ENCODE measurements at places on chromosomes 12 and 14.
A peak's percentile ranks its signal among the peaks of the same experiment; 100 is the strongest.

GRCh38 chr12:107282628-107283027 is 189.3 kb upstream of the CRY1 start:
- DNase-seq = no peak

GRCh38 chr12:127363392-127363791 is 903.6 kb upstream of the TMEM132C start:
- peak; percentile 5 for DNase-seq

DNA sequence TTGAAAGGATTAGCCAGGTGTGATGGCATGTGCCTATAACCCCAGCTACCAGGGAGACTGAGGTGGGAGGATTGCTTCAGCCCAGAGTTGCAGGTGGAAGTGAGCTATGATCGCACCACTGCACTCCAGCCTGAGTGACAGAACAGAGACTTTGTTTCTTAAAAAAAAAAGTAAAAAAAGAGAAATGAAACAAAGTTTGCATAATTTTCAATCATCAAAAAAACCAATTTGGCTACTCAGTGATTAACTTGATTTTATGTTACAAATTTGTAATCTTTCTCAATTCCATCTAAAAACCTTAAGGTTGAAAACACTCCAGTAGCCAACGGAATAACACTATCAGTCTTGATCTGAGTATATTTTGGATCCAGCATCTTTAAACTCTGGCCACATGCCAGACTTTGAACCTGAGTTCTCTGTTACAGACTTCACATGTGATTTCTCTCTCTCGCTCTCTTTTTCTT is 12.6 kb upstream of the DENND5B start:
- DNase-seq = no peak

DNA sequence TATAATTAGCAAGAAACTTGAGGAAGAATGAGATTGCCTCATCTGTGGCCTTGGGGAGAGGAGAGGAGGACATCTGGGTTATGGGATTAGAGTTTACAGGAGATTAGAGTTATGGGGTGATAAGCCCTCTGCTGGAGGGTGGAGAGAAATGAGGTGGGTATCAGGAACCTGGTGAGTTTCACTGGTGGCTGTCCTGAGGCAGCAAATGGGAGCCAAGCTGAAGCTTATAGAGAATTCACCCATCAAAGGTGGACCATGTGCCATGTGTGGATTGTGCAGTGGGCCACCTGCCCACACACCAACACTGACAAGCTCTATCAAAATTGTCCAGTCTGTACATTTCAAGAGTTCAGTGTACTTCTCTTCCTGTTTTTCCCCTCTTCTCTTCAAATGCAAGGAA is 135.3 kb downstream of the AEBP2 start:
- DNase-seq = no peak

DNA sequence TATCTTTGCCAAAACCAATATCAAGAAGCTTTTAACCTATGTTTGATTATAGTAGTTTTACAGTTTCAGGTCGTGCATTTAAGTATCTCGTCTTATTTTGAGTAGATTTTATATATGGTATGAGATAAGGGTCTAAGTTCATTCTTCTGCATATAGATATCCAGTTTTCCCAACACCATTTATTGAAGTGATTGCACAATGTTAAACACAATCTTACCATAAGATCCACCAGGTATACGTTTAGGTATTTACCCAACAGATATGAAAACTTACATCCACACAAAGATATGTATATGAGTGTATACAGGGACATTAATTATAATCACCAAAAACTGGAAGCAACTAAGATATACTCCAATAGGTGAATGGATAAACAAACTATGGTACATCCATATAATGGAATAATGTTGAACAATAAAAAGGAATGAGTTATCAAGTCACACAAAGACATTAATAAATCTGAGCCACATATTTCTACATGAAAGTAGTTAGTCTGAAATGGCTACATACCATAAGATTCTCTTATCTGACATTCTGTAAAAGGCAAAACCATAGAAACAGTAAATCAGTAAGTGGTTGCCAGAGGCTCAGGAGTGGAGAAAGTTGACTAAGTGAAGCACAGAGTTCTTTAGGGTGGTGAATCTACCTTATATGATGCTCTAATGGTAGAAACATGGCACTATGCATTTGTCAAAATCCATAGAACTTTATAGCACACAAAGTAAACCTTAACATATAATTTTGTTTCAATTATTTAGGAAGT is 222.6 kb downstream of the NUAK1 start:
- DNase-seq = no peak

DNA sequence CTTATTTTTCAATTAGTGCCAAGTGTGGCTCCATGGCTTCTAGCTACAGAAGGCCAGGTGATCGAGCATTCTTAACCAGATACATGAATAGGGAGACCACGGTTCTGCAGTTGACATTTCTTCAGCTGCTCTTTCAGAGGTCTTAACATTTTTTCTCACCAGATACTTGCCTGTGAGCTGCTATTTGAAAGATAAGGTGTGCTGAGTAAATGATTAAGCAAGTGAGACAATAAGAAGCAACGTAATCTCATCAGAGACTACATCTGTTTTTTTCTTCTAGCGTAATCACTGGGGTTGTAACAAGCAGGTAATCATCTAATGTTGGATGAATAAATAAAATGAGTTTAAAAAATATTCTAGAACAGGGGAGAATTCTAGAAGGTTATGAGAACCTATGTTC is 912.9 kb downstream of the DIO2 start:
- DNase-seq = no peak

DNA sequence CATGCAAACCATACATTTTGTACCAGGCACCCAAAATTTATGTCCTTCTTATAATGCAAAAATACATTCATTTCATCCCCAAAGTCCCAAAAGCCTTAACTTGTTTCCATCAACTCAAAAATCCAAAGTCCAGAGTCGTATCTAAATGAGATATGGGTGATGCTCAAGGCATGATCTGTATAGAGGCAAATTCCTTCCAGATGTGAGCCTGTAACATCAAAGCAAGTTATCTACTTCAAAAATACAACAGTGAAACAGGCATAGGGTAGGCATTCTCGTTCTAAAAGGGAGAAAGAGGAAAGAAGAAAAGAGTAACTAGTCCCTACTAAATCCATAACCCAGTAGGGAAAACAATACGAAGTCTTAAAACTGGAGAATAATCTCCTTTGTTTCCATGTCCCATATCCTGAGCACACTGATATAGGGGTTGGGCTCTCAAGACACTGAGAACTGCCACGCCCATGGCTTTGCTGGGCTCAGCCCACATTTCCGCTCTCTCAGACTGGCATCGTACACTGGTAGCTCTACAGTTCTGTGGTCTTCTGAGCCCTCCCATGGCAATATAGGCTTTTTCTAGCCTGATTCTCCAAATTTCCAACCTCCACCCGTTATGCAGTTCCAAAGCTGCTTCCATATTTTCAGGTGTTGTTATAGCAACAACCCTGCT is 232.8 kb downstream of the TMTC2 start:
- no peak for DNase-seq

DNA sequence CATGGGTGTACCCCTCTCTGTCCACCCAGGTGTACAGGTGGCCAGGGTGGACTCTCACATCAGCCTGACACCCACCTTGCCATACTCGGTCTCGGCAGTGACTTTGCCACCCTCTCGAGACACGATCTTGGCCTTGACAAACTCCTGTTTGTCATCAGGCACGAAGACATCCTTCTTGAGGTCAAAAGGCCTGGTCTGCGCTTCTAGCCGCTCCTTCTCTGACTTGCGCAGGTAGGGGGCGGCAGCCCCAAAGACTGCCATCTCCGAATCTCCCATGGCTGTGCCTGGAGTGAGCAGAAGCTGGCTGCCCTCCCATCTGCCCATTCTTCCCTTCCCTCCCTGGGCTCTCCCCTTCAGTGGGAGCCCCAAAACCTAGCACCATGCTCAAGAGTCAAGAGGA is 2.0 kb downstream of the MYH7 start:
- no peak for DNase-seq

- no peak for DNase-seq
These were observed 96.2 kb upstream of the HSPB8 start for GRCh38 chr12:119082496-119082895.

- DNase-seq = no peak
These were observed 269.9 kb upstream of the SFSWAP start for GRCh38 chr12:131441060-131441396.

- no peak for DNase-seq
These were observed 176.0 kb downstream of the EGLN3 start for GRCh38 chr14:33774723-33775470.

DNA sequence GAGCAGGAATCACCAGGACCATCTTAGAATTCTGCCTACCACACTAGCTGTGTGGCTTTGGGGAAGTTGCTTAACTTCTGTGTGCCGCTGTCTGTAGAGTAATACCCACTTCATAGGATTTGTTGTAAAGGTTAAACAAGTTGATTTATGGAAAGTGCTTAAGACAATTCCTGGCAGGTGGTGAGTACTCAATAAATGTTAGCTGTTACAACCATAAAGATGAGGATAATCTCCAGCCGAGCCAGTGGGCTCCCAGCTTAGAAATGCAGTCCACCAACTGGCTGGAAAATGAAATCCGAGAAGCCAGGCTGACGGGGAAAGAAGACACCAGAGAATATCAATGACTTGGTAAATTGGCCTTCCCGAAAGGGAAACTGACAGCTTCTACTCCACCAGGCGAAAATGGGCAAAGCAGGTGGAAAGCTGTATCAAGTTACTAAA is 173.5 kb downstream of the CHST11 start:
- no peak for DNase-seq

DNA sequence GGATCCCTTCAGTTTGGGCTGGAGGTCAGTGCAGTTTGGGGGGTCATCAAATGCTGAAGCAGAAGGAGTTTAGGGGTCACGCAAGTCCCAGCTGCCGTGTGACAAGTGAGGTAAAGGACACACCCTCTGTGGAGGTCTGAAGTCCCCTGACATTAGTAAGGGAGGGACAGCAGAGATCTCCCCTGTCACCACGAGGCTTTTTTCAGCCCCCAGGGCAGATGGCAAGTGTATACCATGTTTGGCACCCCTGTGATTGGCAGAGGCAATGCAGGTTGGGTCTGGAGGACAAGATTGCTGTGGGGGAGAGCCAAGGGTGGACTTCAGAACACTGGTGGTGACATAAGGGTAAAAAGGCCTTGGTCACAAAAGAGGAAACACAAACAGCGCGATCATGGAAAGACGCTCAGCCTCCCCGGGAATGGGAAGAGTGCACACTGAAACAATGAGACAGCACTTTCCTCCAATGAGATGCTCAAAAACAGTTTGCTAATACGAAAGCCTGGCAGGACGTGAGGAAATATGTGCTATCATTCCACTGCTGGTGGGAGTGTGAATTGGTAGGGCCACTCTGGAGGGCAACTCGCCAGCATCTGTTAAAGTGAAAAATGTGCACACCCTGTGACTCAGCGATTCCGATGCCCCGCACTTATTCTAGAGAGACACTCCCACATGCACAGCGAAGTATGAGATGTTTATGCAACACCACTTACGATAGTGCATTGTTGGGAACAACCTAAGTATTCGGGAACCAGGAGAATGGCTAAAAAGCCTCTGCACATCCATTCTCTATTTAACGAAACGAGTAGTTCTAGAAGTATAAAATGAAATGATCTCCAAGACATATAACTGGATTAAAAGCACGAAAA is 14.4 kb upstream of the CD27 start:
- no peak for DNase-seq

DNA sequence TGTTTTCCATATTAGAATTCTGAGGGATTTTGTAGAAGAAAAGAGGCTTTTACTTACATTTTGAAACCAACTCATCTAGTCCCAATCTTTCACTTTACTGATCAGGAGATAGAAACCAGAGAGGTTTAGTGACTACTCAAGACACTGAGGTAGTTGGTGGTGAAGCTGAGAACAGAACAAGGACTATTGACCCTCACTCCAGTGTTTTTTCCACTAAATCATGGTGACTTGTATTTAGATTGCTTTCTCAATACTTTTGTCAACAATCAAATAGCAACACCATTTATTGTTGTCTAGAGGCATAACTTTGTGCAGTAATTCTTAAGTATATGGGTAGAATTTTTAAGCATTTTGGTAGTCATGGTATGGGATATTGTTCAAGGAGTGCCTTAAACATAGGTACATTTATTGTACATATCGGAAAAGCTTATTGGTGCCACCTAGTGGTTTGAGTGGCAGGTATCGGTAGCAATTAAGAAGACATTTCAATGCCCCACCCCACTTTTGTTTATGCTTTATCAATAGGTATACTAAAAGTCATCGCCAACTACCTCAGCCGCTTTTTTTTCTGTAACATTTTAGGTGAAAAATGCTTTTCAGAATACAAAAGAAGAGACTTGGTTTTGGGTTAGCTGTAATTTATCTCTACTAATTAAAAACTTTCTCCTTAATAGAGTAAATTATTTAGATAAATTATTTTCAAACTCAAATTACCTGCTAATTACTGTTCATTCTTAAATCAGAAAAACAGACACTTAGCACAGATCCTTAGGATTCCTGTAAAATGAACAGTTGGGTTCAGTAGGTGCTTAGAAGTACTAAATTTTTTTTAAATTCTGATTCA is 47.3 kb upstream of the PAWR start:
- peak; percentile 20 for DNase-seq

DNA sequence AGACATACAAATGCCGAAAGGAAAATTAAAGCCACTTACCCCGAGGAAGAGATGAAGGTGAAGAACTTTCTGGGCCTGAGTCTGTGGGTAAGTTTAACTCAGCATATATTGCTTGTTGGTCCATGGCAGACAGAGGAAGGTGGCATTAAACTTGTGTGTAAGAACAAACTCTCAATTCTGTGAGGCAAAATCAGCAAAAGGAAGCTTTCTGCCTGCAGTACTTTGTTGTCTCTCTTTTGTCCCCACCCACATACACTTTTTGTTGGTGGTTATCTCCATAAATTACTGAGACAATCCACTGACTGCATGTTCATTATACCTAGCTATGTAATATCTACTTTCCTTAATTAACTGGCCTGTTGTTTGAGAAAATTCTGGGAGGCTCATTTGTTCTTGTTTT is at the start of gene KLRB1:
Gene KLRB1 (minus strand): TSS at position 201 of the 400 bp plus-strand sequence. CDS start 77 bp downstream, at position 124.
- no peak for DNase-seq

DNA sequence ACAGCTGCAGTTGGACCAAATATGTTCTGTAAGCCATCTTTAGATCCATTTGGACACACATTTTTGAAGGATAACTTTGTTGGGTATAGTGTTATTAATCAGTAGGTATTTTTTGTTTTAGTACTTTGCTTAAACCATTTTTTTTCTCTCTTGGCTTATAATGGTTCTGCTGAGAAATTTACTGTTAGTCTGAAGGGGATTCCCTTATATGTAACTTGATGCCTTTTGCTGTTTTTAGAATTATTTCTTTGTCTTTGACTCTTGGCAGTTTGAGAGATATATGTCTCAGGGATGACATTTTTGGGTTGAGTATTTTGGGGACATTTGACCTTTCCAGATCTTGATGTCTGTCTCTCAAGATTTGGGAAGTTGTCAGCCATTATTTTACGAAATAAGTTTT is 169.8 kb downstream of the GPHN start:
- no peak for DNase-seq

GRCh38 chr14:64737391-64738280 is 33.4 kb downstream of the PLEKHG3 start:
- no peak for DNase-seq

DNA sequence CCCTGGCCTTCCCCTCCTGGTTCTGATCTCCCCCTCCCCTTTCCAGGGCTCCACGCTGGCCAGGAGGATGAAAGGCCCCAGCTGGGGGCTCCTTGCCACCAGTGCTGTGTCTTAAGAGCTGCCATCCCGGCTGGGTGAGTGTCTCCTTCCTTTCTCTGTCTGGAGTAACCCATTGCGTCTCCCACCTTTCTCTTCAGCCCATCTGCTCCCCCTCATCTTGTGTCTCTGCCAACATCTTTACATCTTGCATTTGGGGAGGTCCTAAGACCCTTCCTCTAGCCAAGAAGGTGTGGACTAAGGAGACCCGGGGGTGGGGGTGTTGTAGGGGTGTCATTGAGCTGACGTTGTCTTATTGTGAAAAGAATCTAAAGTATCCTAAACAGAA is 505 bp downstream of the BCL2L2 start:
- DNase-seq = no peak
